ENCODE measurements at places on chromosomes 12 and 14. TPM values are rescaled to one million over a fixed set of nuclear protein-coding genes. Genes with fewer than 3 reads are reported as not detected.
A peak's percentile ranks its signal among the peaks of the same experiment; 100 is the strongest.

GRCh38 chr12:170371-171225 is 43.4 kb downstream of the SLC6A12 start:
- no peak for DNase-seq

The EPS8 gene
- 193 TPM for total RNA-seq

The DAO gene
- not detected for total RNA-seq

- DNase-seq = peak; percentile 79
Measured at GRCh38 chr12:27635349-27635972, 60.8 kb upstream of the REP15 start.

The IL26 gene
- not detected for total RNA-seq

DNA sequence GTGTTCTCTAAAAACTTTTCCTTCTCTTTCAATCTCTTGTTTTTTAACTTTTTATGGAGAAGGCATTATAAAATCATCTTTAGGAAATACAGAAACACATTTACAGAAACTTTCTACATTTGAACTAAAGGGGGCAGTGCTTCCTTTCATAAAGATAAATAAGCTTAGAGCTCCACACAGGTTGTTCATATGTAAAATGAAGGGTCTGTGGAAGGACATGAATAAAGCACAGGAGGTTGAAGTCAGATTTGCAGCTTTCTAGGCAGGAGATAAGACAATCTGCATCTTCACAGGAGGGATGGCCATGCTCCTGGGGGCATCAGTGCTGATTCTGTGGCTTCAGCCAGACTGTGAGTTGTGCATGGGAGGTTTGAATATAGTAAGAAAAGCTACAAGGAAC is 426.0 kb downstream of the DAD1 start:
- DNase-seq = peak; percentile 46

The PLA2G1B gene
- not detected for total RNA-seq

DNA sequence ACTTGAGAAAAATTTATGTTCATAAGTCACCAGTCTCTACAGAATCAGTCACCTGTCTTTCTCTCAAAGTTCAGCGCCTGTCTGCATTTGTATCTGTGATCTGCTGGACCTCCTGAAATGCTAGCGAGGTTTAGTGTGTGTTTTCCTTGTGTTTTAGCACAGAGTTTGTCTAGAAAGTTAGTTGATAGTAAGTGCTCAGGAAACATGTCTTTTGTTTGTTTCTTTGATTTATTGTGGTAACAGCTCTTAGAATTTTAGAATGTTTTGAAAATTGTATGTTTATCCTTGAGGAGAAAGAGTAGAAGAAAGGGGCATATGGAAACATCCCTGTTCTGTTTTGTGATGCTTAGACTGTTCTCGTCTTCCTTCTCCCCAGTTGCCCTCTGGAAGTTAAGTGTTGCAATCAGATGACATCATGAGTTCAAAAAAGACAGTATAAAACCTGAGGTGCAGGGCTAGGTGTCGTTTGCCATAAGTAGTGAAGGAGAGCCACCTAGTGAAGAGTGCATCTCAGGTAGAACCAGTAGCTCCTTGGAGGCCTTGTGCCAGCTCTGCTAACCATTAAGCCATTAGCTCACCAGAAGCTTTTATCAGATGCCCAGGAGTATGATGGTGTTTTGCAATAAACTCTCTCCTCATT is 44.8 kb downstream of the FBXW8 start:
- peak; percentile 32 for DNase-seq

The RFX4 gene
- not detected for total RNA-seq

- no peak for DNase-seq
Measured at GRCh38 chr12:95083471-95083870, 10.1 kb upstream of the NR2C1 start.

The SYT1 gene
- not detected for total RNA-seq

DNA sequence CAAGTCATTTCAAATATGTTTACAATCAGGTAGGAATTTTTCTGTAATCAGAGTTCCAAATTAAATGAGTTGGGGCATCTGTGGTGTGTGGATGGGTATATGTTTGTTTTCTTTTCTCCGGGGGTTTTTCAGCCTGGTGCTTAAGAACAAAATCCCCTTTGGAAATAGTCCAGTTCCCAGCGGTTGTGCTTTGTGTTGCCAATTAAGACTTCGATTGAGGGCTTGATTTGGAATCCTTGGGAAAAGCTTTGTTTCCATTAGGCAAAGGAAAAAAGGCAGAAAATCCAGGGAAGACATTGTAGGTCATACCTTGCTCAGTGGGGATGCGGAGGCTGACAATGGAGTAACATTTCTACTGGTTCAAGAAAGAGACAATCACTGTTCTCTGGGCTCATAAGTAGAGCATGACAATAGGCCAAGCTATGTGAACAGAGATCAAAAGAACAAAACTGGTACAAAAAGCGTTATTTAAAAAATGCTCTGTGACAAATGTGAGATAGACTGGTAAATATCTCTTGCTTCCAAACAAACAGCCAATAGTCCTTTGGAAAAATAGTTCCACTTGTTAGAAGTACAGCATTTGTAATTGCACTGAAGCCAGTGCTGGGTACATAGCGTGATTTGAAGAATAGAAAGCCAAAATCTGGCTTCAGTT is 79.7 kb downstream of the EML1 start:
- DNase-seq = no peak

GRCh38 chr14:79643132-79643531 is 568.2 kb downstream of the DIO2 start:
- DNase-seq = no peak

Data from SK-MEL-5 (cell line).